RPMI7951 (cell line): ENCODE measurements at places on chromosomes 12 and 14.

- DNase-seq, result no peak
Observed at GRCh38 chr14:95275494-95275893, 44.2 kb downstream of the CLMN start.

DNA sequence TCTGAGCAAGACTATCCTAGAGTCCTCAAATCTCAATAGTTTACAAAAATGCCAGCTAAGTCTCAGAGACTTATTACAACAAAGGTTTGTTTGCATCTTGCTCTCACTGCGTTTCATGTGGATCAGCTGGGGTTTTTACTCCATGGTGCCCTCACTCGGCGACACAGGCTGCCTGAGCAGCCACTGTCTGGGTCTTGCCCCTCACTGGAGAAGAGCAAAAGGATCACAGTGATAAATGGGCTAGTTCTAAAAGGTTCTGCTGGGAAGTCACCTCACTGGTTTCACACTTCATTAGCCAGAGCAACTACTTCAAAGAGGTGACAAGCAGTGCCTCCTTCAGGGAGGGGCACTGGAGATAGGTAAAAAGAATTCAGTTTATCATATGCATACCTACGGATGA is 392.0 kb downstream of the RPL10L start:
- DNase-seq, result no peak

- DNase-seq, result no peak
Observed at GRCh38 chr12:67080637-67081036, 188.5 kb upstream of the CAND1 start.

DNA sequence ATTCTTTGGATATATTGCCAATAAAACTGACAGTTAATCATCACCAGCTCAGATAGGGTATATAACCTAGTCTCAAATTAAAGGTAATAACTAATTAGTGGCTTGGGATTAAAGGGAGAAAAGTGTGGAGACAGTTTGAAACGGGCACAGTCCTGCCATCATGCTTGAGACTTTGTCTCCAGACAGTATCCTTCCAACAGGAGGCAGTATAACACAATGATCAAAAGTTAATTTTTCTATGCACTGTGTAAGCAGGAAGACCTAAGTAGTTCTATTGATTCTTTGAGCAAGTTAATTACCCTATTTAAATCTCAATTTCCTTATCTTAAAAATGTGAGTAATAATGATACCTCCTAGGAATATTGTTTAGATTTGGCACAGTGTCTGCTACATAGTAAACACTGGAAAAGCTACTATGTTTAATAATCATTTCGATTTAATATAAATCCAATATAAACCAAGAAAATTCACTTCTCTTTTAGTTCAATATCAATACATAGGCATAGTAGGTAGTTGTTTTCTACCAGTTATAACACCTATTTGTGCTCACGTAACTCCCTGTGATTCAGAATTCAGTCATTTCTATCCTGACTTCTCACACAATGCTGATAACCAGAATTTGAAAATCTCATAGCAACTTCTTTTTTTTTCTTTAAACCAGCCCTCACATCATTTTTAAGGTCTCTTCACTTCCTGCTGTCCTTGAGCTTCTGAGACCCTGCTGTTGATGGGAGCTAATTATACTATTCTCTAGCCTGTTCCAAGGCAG is 53.7 kb downstream of the GALNT4 start:
- DNase-seq, result peak; percentile 40

DNA sequence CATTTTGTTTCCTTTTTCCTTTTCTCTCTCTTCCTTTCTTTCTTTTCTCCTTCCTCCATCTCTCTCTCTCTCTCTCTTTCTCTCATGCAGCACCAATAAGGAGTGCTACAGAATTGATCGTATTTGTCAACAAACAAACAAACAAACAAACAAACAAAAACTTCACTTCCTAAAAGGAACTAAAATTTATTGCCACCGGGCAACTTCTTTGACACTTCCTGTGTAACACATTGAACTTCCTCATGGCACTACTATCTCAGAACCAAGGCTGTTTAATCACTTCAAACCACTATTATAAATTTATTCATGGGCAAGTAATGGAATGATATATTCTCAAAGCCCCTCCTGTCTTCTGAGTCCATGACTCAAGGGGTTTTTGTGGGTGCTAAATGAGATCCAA is 51.3 kb downstream of the SERPINA3 start:
- DNase-seq, result no peak

DNA sequence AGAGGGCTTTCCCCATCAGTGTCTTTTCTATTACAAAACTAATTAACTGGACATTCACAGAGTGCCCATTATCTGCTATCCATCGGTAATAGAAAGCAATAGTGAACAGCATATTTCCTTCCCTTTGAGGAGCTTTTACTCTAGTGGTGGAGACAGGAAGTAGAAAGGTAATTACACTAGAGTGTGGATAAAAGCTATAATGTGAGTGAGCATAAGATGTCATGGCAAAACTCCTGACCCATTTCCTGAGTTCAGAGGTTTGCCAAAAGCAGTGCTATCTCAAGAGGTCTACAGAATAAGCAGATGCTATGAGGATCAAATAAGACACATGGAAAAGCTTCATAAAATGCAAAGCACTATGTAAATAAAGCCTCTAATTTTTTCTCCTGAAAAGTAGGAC is 24.0 kb downstream of the TIMELESS start:
- DNase-seq, result no peak

DNA sequence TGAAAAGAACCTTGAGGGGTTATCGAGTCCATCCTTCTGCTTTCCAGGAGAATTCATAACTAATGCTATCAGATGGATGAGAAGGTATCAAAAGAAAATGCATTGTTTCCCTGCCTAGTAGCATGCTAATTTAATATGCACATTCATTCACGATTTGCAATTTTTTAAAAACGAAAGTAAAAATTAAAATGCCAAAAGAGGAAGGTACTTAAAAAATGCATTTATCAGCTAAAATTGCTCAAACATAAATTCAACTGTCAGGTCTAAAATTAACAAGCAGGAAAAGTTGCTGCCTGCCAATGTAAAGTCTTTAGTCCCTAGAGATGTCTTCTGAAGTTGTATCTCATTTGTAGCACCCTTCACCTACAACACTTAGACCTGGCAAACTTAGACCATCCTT is 7.9 kb downstream of the ATF7 start:
- DNase-seq, result no peak

DNA sequence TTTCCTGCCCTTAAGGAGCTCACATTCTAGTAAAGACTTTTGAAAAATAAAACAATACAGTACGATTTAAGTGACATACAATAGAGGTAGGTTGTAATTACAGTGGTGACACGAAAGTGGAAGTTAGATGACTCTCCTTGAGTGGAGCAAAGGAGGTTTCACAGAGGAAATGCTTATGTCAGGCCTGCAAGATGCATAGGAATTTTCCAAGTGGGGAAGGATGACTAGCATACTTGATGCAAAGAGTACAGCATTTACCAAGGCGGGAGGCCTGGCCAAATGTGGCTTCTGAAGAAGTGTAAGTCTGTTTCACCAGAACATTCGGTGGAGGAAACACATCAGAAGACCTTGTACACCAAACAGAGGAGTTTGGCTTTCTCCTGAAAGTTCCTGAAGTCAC is 55.2 kb downstream of the ERO1A start:
- no peak for DNase-seq

DNA sequence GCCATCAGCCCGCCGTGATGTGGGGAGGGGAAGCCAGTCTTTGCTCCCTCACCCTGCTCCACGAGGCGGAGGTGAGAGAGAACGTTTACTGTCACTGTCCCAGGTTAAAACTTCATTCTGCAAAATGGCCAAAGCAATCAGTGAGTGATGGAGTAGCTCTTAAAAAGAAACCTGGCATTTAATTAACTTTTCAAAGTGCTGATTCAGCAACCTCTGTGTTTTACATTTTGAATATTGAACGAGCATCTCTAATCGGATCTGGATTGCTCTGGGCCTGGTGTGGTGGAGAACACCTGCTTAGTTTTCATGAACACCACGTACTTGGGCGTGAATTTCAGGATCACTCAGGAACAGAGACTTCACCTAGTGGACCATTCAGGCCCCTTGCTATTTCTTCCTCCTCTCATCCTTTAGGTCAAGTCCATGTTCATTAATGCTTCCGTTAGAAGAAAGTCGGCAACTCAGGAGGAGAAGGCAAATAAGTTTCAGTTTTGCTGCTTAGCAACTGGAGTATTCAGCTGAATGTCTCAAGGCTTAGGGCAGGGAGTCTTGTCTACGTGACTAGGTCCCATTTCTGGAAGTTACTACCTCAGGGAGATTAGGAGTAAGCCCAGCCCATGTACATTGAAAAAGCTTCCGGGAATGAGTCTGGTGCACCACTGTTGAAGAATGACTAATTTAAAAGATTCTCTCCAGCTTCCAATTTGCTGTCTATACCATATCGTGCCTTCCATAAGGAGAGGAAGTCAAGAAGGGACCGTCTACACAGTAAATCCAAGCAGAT is 68.2 kb downstream of the IFT43 start:
- DNase-seq, result no peak

GRCh38 chr12:123085066-123085465 is 65.8 kb downstream of the PITPNM2 start:
- DNase-seq, result no peak

- peak; percentile 2 for DNase-seq
Observed at GRCh38 chr12:47458279-47458678, 247.6 kb downstream of the RPAP3 start.

DNA sequence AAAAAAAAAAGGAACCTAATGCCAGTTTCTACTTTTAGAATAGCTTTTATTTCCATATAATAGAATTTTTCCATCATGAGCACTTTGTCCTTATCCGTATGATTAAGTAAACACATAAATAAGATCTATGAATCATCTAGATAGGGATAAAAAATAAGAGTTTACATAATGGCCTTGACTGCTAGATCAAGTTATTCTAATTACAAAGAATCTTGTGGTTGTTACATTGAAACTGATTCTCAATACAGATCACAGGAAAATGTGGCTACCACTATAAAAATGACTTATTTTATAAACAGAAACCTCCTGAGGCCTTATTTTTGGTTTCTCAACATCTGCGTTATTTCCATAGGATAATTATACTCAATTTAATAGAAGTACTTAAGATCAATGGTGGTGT is 34.4 kb upstream of the NDUFA12 start:
- no peak for DNase-seq

- no peak for DNase-seq
Observed at GRCh38 chr12:109719123-109720022, 5.7 kb downstream of the FAM222A start.

GRCh38 chr12:113396828-113397496 is 6.7 kb downstream of the SDS start:
- no peak for DNase-seq

DNA sequence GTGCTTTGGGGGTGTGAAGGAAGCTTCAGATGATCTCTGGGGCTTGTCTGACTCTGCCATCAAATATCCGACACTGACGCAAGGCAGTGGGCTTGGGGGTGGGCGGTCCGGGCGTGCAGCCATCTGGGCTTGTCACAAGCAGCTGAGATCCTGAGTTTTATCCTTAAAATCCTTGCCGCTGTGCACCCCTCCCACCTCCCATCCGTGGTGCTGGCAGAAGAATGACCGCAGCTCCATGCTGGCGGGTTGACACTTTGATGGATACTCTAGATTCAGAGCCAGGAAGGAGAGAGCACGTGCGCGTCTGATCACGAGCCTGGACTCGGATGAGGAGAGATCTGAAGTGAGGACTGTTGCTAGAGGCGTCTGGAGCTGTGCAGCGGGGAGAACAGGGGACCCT is 3.0 kb downstream of the ZFYVE21 start:
- DNase-seq, result no peak

- DNase-seq, result no peak
Observed at GRCh38 chr12:43325786-43326185, 226.2 kb downstream of the ADAMTS20 start.

DNA sequence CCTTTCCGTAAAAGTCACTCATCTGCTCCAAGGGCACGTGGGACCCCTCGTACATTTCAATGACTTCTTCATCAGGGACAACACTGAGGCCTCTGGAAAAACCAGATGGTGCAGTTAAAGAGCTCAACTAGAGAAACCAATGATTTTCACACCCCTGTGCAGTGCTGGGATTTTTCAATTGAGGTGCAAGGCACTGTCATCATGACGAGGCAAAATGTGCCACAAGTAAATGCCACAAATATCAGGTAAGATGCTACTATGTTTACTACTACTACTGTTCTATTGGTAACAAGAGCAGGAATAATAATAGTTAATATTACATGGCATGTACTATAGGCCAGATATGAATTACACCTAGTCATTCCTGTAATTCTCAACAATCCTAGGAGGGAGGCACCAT is 42.4 kb downstream of the NT5DC3 start:
- no peak for DNase-seq

DNA sequence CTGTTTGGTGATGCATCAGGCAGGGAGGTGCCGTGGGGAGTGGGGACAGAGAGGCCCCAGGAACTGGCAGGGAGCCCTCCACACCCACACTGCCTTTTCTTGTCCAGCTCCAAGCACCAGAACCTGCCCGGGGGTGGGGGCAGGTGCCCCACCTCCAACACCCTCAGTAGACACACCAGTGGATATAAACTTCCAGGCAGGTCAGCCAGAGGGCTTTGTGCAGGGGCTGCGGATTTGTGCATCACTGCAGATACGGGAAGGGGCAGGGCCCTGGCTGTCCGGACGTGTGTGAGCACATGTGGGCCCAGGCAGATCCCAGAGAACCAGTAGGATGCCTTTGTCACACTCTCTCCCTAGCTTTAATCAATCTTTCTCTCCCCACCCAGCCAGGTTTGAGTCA is 1.3 kb upstream of the TGM1 start:
- no peak for DNase-seq

- DNase-seq, result peak; percentile 30
Observed at GRCh38 chr12:107593713-107594381, 91.8 kb upstream of the PWP1 start.

DNA sequence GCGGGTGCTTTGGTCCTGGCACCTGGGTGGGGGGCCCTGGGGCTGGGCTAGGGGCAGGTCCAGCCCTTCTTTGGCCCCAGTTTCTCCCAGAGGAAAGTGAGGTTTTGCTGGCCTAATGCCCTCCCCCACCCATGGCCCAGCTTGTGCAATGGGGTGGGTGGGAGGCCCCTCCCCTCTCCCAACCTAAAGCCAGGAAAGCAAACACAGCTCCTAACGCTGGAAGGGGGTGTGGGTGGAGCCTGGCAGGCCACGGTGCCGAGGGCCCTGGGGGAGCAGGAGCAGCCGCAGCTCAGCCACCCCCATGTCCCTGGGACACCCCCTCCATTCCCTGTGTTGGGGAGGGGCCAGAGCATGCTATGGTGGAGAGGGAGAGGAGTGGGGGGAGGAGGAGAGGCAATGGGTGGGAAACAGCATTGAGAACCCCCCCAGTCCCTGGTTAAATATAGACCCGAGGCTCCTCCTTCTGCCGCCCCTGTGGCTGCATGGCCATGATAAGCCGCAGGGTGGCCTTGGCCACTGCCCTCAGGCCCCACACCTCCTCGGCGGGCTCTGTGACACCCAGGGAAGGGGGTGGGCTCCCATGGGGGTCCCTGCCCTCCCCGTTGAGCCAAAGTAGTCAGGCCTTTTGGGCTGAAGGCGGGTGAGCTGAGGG is 4.7 kb downstream of the EXOC3L4 start:
- DNase-seq, result no peak

- no peak for DNase-seq
Observed at GRCh38 chr14:101472518-101472849, 88.8 kb upstream of the DIO3 start.

GRCh38 chr12:122309564-122310121 is 43.3 kb upstream of the VPS33A start:
- no peak for DNase-seq

GRCh38 chr12:111766608-111767361 is at the start of gene ALDH2:
ALDH2 (plus strand) TSS chr12:111766933; CDS start chr12:111766983, 50 bp downstream.
- DNase-seq, result no peak
